ENCODE measurements at places on chromosomes 2 and 18.

- no peak for DNase-seq
Measured at GRCh38 chr2:183967756-183968155, 630.6 kb upstream of the ZNF804A start.

- DNase-seq, result no peak
Measured at GRCh38 chr18:58671632-58672564, 633 bp downstream of the MALT1 start.

DNA sequence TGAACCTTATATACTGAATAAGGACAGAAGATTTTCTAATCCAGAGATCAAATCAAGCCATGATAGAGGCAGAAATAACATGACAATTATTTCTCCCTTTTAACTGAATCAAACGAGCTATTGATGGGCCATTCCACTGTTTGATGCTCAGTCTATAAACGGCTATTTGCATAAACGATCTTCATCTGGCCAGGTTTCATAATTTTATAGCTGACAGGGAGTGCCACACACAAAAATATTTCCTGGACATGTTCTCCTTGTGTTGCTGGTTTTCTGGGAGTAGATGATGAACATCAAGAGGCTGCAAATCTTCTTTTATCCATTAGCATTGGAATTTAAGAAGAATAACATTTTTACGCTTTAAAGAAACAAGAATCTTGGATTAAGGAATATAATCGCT, 63.1 kb downstream of the ACVR1C start:
- DNase-seq, result no peak

DNA sequence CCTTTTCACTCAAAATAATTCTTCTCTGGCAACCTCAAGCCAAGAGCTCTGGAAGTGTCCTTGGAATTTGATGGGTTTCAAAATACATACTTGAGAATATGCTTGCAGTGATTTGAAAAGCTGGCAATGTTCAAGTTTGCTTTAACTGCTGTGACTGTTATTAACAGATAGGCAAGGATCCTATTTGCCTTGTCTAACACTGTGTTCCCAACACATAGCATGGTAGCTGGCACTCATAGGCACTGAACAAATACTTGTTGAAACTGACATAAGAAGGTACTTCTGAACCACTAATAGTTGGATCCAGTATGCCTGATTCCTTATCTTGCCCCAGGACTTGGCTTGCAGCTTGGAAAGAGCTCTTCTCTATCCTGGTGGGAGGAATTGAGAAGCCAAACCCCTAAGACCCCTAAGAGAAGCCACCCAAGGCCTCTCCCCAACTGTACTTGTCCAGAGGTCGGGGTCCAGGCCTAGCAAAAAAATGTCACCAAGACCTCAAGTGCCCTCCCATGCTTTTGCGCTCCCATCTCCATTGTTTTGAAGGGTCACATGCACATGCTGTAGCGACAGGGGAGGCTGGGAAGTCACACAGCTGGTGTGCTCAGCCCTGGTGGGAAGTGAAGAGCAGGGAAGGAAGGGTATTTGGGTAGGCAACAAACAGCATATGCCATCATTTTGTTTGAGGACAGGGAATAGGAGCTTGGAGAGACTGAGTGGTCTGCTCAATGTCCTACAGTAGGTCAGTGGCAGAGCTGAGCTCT, 118.4 kb upstream of the HAAO start:
- no peak for DNase-seq

DNA sequence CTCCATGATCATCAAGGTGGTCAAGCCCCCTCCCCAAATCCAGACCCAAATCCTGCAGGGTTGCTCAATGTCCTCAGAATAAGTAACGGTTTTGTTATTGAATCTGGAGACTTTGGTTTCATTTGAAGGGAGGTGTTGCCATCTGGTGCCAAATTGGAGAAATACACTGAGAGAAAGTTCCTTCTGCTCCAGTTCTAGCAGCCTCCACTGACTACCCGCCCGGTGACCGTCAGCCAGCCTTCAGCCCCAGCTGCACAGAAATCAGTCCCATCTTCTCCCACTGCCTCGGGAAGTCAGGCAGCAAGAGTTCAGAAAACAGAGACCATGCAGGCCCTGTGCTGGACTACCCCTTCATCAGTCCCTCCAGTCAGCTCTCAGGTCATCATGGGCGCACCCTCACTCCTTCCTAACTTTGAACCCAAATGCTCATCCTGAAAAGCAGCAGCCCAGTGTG, 38.7 kb downstream of the PKDCC start:
- no peak for DNase-seq

DNA sequence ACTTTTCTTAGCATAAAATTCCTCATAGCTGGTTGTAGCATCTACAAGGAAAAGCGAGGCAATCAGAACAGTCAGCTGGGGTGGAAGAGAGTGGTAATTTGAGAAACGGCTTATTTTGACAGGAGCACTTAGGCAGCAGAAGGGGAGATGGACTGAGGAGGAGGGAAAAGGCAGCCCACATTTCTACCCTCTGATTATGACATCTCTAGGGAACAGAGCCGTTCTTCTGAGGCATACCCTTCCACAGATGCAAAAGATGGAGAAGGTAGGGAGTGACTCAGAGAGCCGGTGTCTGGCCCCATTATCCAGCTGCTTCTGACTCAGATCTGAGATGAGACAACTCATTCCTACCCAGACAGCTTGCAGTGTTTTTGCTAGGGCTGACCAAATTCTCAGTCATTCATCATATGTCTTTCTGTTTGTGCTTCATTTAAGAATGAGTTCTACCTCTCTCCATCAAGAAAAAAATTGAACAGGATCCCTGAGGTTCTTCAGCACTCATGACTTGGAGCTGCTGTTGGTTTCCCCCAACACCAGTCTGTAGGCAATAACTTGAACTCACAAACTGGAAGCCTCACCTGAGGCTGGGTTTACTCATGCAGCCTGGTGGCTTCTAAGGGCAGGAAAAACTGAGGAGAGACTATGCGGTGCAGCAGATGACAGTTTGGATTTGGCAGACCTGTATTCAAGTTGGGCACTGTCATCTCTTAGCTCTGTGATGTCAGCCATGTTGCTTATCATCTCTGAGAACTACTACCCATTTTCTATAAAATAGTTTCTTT, 15.9 kb upstream of the SEC11C start:
- DNase-seq, result no peak

DNA sequence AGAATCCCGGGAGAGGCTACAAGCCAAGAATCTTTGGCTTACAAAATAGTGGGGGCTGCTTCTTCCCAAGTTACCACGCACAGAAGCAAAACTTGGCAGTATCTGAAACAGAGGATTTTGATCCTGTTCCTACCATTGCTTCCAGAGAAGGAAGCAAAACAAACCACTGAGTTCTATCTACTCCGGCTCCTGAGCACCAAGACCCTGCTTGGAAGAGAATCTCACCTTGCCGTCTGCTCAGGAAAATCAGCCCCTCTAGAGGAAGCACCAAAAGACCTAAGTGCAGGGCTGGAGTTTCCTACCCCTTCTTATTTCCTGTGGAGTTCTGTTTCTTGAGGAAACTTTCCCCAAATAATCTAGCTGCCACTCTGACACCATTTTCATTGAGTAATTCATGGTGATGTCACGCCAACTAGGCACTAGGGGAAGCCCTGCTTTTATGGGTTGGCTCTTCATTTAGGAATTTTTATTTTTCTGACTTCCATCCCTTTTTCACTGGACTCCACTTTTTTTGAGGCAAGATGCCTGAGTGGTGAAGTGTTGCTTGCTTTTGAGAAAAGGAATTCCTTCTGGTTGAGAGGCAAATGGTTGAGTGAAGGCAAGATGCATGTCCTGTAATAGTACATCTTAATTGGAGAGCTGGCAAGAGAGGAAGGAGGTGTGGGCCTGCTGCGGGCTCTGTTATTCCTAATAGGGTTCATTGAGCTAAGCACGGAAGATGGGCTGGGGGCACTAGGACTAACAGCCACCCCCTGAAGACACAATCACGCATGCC, 36.8 kb upstream of the EML4 start:
- no peak for DNase-seq

- DNase-seq, result no peak
Measured at GRCh38 chr18:70190529-70190928, 15.0 kb downstream of the RTTN start.

DNA sequence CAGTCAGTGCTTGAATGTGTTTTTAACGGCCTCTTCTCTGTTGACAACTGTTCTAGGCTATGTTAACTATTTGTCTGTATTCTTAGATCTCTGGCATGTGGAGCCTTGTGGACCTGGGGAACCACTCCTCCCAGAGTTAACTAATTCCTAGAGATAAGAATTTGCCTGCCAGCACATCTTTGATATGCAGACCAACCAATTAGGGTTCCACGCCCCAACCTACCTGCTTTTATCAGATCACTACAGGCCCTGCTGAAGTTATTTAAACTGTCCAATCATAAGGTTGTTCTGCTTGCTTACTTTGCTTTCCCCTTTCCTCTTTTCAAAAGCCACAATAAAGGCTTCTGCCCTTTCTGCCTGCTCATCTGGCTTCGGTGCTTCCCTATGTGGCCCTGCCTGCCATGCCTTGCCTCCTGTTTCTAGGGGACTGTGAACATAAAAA, 8.5 kb upstream of the CYBRD1 start:
- DNase-seq, result no peak

DNA sequence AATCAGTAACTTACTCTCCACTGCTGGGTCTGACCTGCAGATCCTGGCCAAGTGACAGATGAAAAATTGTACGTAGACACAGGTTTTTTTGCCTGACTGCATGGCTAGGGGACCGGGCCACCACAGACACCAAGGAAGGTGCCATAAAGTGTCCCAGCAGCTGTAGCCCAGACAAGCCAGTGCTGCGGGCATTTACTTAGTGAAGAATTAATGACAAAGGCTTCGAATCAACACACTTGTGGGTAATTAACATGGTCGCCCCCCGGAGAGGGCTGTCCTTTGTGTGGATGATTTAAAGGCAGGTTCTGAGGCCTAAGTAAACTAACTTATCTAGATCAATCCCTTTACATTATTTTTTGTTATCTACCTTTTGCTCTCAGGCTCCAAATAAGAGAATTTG, 1709.1 kb upstream of the LRRTM1 start:
- no peak for DNase-seq

DNA sequence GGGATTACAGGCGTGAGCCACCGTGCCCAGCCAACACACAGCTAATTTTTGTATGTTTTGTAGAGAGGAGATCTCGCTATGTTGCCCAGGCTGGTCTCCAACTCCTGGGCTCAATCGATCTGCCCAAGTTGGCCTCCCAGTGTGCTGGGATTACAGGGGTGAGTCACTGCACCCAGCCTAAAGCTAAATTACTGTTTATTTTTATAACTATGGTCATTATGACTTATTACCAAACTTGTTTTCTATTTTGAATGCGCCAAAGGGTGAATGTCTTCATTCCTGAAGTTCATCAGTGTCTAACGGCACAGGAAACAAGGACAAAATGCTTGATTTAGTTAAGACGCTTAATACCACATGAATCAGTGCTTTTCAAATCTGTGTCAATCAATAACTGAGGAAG, 38.9 kb upstream of the GREB1L start:
- DNase-seq, result no peak

GRCh38 chr2:217520356-217521010, 482.3 kb downstream of the TNS1 start:
- no peak for DNase-seq

GRCh38 chr18:67290421-67290820, 226.1 kb downstream of the DSEL start:
- no peak for DNase-seq

DNA sequence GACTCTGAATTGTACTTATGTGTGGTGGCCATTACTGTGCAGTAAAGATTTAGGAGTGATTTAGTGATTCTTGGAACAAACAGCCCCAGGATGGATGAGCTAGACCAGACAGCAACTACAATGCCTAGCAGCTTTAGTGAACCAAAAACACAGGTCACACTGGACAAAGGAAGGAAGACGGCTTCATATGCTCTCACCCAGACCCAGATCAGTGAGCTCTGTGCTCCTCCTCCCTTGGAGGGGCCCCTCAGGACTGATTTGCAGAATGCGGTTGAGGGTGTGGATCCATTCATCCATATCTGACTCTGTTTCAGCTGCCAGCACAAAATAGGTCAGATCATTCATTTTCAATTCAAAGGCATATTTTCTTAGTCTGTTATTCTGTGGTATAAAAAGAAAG, 159.7 kb upstream of the CCDC195 start:
- no peak for DNase-seq

- DNase-seq, result no peak
Measured at GRCh38 chr18:32734442-32734841, 38.4 kb downstream of the KLHL14 start.
